Left ventricle myocardium superior (tissue), 1 donor: ENCODE measurements at places on chromosomes 1 and 21. TPM values are rescaled to one million over a fixed set of nuclear protein-coding genes. Genes with fewer than 3 reads are reported as not detected.

DNA sequence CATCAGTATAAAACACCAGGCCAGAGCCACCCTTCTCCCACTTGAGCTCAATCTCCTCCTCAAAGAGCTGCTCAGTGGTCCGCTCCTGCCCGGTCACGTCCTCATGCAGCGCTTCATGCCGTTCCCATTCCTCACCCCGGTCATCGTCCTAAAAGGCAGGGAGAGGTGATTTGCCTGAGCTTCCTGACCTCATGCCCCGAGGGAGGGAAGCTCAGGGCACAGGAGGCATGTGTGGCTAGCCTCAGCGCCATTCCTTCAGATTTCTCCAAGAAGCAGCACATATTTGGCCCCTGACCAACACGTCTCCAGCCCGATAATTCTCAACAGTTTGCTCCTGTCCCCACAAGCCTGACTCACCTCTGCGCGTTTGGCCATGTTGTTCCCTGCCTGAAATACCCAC is 4.2 kb upstream of the GPN2 start:
- DNase-seq: no peak

DNA sequence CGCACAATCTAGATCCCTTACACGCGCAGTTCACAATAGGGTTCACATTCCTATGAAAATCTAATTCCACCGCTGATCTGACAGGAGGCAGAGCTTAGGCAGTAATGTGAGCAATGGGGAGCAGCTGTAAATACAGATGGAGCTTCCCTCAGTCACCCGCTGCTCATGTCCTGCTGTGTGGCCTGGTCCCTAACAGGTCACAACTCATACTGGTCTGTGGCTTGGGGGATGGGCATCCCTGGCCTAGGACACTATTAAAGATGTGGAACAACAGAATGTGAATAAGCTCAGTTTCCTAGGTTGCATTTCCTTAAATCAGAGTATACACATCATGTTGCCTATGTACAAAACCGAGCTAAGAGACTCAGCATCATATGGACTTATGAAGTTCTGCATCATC is 16.2 kb downstream of the IFI44 start:
- no peak for DNase-seq

- peak; percentile 37 for DNase-seq
Measured at GRCh38 chr21:41948078-41948895, 5.5 kb downstream of the C2CD2 start.

The LENEP gene
- not detected for total RNA-seq

DNA sequence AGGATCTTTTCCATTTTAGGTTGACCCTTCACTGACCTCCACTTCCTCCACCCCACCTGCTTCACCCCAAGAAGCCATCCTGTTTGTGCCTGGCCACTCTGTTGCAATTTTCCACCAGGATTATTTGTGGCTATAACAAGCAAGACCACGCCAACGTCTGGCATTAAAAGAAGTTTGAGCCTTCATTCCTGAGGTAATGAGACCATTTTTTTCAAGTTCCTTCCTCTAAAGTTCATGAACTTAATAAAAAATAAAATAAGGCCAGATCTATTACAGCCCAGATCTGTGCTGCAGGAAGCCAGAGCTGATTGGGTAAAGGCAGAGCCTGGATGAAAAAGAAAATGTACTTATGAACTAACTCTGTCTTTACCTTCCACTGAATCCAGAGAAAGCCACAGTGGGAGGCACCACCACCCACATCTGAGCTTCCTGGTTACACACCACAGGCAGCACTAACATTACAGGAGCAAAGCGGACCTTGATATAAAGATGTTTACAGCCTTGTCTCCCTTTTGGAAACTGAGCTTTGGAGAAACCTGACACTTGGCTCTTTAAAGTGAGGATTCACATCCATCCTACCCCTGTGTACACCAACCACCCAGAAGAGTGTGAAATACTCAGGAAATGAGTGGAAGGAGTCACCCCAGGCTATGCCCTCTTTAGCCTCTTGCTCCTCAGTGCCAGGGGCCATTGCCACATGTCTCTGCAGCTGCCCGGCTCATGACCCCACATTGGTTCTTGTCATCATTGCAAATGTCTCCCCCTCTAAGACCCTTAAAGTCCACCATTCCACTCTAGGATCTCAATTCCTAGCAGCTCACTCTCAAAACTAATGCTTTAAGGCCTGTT is 293.6 kb downstream of the PLPP3 start:
- no peak for DNase-seq

DNA sequence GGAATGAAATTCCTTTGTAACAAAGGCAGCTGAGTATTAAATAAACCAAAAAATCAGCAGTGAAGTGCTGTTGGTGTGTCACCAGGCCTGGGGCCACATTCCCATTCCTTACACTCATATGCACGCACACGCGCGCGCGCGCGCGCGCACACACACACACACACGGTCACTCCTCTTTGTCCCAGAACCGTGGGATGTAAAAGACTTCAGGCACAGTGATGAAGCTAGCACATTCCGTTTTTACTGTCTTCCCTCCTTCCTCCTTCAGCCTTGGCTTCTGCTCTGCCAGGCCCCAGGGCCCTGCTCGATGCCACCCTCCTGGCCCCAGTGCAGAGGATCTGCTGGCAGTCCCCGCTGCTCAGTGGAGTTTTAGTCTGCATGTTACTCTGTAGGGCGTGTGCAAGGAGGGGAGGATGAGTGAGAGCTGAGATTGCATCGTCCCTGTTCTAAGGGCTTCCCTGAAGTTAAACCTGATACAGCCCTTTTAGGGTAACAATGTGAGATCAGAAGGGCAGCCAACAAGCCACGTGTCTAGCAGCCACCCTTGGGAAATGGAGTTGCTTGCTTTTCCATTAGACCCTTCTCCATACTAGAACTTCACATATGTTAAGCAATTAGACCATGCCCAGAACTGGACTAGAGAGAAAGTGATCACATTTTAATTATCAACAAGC is 71.7 kb upstream of the WDR26 start:
- DNase-seq: no peak

The LRRC71 gene
- total RNA-seq: 0.17 TPM

GRCh38 chr1:22216966-22217365 is 74.1 kb upstream of the WNT4 start:
- DNase-seq: no peak
